Stimulated activated CD8-positive, alpha-beta memory T cell treated with anti-CD3 and anti-CD28 coated beads, Interleukin-4, amount 100 ng/mL, for 24 hours (primary cell): ENCODE measurements at places on chromosomes 13 and 19.

GRCh38 chr13:106575896-106576295 lies 8.0 kb upstream of the ARGLU1 start:
- DNase-seq: no peak

DNA sequence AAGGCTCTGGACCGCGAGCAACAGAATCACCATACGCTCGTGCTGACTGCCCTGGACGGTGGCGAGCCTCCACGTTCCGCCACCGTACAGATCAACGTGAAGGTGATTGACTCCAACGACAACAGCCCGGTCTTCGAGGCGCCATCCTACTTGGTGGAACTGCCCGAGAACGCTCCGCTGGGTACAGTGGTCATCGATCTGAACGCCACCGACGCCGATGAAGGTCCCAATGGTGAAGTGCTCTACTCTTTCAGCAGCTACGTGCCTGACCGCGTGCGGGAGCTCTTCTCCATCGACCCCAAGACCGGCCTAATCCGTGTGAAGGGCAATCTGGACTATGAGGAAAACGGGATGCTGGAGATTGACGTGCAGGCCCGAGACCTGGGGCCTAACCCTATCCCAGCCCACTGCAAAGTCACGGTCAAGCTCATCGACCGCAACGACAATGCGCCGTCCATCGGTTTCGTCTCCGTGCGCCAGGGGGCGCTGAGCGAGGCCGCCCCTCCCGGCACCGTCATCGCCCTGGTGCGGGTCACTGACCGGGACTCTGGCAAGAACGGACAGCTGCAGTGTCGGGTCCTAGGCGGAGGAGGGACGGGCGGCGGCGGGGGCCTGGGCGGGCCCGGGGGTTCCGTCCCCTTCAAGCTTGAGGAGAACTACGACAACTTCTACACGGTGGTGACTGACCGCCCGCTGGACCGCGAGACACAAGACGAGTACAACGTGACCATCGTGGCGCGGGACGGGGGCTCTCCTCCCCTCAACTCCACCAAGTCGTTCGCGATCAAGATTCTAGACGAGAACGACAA lies 1.8 kb downstream of the PCDH17 start:
- DNase-seq: no peak

DNA sequence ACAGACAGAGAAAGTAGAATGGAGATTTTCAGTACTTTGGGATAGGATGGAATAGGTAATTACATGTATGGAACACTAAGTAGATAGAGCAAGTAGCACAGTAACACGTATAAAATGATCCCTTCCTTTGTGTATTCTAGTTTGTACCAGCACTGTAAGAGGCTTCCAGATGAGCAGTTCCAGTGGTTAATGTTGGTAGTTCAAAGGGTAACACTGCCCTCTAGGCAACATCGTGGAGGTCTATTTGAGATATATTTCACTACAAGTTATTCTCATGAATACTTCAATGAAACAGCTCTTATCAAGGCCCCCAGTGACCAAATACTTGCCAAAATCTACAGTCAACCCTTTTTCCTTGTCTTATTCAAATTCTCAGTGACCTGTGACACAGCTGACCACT lies 13.5 kb upstream of the ZNF563 start:
- no peak for DNase-seq

DNA sequence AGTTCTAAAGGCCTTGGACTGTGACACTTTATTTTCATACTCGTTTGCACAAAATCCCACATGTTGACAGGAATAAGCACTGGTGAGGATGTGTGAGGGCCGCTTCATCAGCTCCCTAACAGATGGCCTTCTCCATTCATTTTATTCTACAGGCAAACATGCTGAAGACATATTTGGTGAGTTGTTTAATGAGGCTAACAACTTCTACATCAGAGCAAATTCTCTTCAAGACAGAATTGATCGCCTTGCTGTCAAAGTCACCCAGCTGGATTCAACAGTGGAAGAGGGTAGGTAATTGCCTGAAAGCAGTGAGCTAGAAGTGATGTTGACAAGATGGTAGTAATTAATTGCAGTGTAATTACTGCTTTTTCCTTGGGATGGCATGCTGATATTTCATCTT lies 95.7 kb downstream of the GPR12 start:
- no peak for DNase-seq

- DNase-seq: no peak
Observed at GRCh38 chr13:31476266-31476665, 263.1 kb upstream of the RXFP2 start.

DNA sequence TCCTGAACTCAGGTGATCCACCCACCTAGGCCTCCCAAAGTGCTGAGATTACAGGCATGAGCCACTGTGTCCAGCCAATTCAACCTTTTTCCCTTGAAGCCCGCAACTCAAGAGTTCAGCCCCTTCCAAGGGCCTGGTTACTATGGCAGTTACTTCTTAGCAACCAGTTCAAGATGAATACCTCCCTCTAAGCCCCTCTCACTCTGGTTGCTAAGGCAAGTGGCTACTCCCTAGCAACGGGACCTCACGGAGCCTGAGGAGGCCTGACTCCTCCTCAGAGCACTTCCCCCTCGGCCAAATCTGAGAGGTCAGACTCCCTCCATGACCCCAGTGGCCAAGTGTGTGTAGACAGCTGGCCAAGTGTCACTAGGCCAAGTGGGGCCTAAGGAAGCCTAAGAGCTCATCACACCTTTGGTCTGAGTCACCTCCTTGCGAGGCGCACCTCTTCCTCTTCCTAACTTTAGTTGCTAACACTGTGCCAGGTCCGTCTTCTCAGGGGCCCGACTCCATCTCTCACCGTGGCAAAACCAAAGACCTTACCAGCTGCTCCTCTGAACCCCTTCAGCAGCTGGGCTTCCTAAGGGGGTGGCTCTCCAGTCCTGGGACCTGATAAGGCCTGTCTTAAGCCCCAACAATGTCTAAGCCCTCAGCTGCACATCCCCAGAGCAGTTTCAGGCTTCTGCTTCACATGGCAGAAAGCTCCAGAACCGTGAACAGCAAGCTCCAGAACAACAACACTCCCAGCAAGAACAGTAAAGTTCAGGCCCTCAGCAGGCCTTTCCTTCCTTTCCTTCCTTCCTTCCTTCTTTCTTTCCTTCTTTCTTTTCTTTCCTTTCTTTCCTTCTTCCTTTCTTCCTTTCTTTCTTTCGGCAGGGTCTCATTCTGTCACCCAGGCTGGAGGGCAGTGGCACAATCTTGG lies 9.6 kb downstream of the CD37 start:
- no peak for DNase-seq

- DNase-seq: no peak
Observed at GRCh38 chr13:68808456-68808855, 1299.2 kb upstream of the ATXN8OS start.

DNA sequence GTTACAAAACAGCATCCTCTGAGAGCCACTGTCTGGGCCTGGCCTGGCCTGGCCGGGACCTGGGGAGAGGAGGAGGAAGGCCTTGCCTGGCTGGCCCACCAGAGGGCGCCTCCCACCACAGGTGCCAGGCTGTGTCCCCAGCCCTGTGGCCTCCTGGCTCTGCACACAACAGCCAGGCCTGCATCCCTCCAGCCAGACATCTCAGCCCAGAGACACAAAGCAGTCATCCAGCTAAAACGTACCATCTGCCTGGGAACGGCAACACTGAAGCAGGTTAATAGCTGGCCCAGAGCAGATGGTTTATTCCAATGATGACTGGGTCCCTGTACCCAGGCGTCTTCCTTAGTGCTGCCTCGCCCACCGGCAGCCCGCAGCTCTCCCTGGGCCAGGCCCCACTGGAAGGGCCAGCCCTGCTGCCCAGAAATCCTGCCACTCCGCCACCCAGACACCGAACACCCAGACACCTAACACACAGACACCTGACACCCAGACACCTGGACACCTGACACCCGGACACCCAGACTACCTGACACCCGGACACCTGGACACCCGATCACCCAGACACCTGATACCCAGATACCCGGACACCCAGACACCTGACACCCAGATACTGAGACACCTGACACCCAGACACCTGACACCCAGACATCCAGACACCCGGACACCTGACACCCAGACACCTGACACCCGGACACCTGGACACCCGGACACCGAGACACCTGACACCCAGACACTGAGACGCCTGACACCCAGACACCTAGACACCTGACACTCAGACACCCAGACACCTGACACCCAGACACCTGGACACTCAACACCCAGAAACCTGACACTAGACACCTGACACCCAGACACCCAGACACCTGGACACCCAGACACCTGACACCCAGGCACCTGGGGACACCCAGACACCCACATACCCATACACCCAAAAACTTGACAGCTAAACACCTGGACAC lies 20.1 kb downstream of the C19orf12 start:
- DNase-seq: peak; percentile 76

GRCh38 chr13:73808318-73808717 lies 325.9 kb downstream of the KLF12 start:
- no peak for DNase-seq

- no peak for DNase-seq
Observed at GRCh38 chr13:92984151-92984550, 242.5 kb upstream of the GPC6 start.

DNA sequence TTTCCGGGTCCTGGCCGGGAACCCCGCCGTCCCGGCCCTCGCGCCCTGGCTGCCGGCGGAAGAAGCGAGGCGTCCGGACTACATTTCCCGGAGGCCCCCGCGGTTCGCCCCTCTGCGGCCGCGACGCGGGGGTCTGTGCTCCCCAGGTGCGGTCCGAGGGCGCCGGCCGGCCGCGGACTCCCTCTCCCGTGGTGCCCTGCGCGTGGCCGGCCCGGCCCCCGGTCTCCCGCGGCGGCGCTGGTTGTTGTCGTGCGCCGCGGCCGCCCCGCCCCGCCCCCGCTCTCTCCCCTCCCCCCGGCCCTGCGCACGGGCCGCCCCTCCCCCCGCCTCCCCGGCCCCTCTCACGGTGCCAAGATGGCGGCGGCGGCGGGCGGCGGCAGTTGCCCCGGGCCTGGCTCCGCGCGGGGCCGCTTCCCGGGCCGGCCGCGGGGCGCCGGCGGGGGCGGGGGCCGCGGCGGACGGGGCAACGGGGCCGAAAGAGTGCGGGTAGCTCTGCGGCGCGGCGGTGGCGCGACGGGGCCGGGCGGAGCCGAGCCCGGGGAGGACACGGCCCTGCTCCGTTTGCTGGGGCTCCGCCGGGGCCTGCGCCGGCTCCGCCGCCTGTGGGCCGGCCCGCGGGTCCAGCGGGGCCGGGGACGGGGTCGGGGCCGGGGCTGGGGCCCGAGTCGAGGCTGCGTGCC lies at the start of gene KMT2B:
Gene KMT2B (plus strand): TSS at position 339 of the 680 bp plus-strand sequence. CDS start 16 bp downstream, at position 355.
- DNase-seq: no peak

GRCh38 chr19:30525383-30525782 lies 153.2 kb downstream of the ZNF536 start:
- no peak for DNase-seq

DNA sequence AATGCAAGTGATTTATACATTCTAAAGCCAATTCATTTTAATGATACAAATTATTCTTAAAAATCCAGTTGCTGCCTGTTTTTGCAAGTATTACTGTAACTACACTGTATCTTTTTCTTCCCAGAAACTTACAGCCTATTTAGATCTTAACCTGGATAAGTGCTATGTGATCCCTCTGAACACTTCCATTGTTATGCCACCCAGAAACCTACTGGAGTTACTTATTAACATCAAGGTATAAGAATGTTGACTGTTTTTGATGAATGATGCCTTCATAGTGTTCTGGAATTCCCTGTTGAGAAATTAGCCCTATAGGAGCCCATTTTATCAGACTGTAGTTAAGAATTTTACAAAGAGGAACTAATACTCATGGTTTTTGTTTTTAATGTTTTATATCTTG lies 25.0 kb downstream of the ITM2B start:
- DNase-seq: no peak

DNA sequence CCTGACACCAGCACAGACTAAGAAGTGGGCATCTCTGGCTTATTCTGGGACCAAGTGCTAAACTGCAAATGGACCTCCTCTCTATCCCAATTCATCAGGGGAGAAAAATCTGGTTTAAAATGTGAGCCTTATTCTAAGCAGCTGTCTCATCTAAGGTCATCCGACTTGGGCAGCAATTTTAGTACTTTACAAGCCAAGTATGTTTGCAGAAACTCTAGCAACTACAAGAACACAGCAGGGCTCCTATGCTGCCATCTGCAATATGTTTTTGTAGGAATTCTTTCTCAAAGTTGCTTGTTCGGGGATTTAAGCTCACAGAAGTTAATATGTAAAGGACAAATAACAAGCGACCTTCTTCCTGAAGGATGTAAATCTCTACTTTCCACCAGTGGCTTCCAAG lies 113.1 kb downstream of the FOXO1 start:
- no peak for DNase-seq

- no peak for DNase-seq
Observed at GRCh38 chr13:97339019-97339987, 94.7 kb upstream of the RAP2A start.

- DNase-seq: no peak
Observed at GRCh38 chr13:80256352-80256932, 84.5 kb downstream of the SPRY2 start.

- no peak for DNase-seq
Observed at GRCh38 chr13:70502944-70503343, 394.7 kb upstream of the KLHL1 start.

GRCh38 chr19:51372649-51373504 lies at the start of gene NKG7:
Gene NKG7, minus strand, starts transcription at chr19:51372654. Its CDS starts 119 bp downstream, at chr19:51372535.
- peak; percentile 84 for DNase-seq

- DNase-seq: no peak
Observed at GRCh38 chr13:52931131-52931530, 82.7 kb upstream of the PCDH8 start.

DNA sequence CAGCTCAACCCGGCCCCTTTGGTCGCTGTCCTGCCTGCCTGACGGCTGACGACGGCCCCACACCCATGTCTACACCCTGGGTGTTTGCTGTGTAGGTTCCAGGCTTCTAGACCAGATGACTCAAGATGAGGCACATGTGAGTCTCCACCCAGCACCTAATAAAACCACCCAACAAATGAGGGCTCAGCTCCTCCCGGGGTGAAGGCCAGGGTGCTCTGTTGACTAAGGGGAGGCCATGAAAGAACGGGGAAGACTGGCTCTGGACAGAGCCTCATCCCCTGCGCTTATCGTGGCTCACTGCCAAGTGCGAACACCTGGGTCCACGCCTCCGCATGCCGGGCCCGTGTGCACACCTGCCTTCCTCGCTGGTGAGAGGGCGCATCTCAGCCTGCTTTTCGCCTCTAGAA lies 39.6 kb downstream of the COL4A2 start:
- no peak for DNase-seq

DNA sequence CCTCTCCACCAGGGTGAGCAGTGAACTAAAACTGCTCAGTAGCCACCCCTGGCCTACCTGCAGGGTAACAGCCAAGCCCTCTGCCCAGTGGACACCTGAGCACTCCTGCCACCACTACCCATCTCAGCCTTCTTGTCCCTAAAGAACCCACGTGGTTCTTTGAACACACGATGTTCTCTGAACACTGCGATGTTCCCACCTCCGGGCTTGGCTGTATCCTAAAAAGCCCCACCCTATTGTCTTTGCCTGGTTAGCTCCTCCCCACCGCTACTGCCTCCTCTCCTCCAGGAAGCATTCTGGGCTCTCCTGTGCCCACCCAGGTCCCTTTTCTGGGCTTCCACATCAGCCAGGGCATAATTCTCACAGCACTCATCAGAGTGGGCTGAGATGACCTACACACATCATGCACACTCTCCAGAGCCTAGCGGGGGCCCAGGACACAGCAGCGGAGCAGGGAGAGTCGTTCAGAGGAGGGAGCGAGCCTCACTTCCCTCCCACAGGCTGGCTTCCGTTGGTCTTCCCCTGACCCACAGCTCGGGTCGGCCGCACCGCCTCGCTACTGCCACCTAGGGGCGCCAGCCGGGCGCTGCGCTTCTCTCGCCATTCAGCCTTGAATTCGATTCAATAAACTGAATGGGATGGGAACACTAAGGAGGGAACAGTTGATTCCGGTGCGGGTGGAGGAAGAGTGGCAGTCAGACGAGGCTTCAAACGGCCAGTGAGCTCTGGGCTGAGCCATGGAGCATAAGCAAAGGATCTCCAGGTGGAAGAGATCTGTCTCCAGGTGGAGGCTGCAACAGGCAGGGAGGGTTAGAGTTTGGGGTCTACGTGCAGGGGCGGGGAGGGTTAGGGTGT lies 3.2 kb downstream of the ELAVL1 start:
- DNase-seq: peak; percentile 70
